Activated T-cell treated with anti-CD3 and anti-CD28 coated beads for 1 hour (primary cell): ENCODE measurements at places on chromosomes 3 and 15.

- DNase-seq, result no peak
These were observed 35.4 kb downstream of the GYG1 start for GRCh38 chr3:149026718-149027117.

GRCh38 chr3:149401212-149401925 is 23.9 kb upstream of the TM4SF1 start:
- DNase-seq, result no peak

DNA sequence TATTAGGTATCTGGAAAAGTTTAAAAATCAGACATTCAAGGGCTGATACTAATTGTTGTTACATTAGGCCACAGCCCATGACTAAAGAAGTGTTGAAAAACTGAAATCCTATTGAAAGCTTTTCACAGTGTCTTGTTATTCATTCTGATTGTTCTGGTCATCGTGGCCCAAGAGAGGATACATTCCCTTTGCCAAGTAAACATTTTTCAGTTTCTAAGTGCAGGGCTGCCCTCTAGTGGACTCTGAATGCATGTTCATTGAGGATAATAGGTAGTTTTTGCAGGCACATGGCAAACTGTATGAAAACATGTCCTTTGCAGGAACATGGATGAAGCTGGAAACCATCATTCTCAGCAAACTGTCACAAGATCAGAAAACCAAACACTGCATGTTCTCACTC is 181.1 kb downstream of the MYRIP start:
- no peak for DNase-seq

- no peak for DNase-seq
These were observed 66.5 kb downstream of the MDFIC2 start for GRCh38 chr3:70245746-70246525.

GRCh38 chr15:32643907-32644445 is 2.5 kb downstream of the SCG5 start:
- DNase-seq, result no peak

DNA sequence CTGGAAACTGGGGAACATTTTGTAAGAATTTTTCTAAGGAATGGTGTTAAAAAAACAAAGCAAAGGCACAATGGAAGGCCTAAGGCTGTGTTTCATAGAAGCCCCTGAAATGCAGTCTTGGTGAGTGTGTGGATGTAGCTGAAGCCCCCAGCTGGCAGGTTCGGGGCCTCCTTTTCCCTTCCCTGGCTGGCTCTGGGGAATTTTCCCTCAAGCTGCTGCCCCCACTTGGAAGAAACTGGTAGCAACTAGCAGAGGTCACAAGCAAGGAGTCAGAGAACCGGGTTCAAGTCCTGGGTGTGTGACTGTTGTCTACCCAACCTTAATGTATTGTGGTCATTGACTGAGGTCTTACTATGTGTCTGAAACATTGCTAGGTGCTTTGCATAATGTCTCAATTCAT is 85.3 kb upstream of the MYZAP start:
- no peak for DNase-seq

- DNase-seq, result no peak
These were observed 231.5 kb upstream of the SETMAR start for GRCh38 chr3:4071481-4072184.

GRCh38 chr15:92074646-92075045 is 221.1 kb downstream of the SLCO3A1 start:
- no peak for DNase-seq

DNA sequence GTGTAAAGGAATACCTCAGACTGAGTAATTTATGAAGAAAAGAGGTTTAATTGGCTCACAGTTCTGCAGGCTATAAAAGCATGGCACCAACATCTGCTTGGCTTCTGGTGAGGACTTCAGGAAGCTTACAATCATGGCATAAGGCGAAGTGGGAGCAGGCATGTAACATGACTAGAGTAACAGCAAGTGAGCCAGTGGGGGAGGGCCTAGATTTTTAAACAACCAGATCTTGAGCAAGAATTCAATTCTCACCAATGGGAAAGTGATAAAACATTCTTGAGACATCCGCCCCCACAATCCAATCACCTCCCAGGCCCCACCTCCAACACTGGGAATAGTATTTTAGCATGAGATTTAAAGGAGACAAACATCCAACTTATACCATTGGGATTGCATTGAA is 44.2 kb upstream of the BCL2A1 start:
- DNase-seq, result no peak

DNA sequence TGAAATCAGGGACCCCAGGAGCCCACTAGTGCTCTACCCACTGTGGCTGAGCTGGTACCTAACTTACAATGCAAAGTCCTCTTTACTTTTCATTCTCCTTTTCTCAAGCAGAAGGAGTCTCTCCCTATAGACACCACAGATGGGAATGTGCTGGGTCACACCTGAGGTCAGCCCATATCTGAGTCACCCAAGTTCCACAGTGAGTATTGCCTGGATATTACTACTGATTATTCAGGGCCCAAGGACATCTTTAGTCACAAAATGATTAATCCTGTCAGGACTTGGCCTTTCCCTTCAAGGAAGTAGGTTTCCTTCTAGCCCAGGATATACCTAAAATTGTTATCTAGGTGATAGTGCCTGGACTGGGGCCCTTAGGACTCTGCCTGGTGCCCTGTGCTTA is 1305.2 kb downstream of the SI start:
- no peak for DNase-seq

GRCh38 chr15:45110256-45110820 is 3.6 kb downstream of the DUOX2 start:
- DNase-seq, result no peak

DNA sequence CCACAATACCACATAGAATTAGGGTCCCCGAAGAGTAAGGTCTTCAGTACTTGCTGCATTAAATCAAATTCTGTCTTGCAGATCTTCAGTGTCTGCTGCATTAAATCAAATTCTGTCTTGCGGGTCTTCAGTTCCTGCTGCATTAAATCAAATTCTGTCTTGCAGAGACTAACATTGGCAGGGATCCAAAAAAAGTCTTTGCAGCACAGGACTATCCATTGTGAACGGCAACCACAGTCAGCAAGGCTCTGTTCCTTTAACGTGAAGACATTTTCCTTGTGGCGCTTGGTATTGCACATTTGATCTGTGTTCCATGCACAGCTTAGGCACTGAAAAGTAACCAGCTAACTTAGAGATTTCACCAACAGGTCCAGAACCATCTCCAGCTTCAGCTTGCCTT is 46.8 kb upstream of the POMGNT2 start:
- no peak for DNase-seq

- DNase-seq, result no peak
These were observed 195.8 kb downstream of the PLCH1 start for GRCh38 chr3:155549087-155549486.

DNA sequence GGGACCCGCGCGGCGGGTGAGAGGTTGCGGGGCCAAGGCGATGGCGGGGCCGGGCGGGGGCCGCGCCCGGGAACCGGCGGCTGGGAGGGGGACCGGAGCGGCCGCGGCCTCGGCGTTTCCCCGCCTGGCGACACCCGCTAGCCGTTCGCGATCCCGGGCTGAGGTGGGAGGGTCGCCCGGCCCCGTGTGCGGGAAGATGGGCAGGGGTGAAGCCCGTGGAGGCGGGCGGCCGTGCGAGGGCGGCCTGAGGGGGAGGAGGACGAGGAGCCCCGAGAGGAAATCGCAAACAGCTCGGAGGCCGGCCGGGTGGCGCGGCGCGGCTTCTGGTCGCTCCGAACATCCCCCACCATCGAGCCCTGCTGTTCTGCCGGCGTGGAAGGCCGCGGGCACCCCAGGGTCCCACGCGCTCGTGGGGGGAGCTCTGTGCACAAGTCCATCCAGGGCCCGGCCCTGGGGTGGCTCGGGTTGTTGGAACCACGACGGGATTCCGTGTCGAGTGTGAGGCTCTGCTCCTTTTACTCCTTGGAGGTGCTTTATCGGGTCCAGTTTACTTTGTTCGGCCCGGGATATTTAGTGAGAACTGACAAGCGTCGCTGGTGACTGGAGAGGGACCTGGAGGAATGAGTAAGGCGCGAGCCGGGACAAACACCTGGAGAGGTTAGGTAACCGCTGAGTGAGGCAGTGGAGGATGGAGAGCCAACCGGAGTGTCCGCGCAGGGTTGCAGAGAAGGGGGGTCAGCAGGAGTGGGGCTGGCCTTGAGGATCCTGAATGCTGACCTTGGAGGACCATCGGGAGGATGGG is 728 bp downstream of the CRTC3 start:
- peak; percentile 26 for DNase-seq

- no peak for DNase-seq
These were observed 36.3 kb downstream of the SLITRK3 start for GRCh38 chr3:165159760-165160421.

GRCh38 chr15:74614744-74615507 is 710 bp upstream of the CLK3 start:
- peak; percentile 83 for DNase-seq

DNA sequence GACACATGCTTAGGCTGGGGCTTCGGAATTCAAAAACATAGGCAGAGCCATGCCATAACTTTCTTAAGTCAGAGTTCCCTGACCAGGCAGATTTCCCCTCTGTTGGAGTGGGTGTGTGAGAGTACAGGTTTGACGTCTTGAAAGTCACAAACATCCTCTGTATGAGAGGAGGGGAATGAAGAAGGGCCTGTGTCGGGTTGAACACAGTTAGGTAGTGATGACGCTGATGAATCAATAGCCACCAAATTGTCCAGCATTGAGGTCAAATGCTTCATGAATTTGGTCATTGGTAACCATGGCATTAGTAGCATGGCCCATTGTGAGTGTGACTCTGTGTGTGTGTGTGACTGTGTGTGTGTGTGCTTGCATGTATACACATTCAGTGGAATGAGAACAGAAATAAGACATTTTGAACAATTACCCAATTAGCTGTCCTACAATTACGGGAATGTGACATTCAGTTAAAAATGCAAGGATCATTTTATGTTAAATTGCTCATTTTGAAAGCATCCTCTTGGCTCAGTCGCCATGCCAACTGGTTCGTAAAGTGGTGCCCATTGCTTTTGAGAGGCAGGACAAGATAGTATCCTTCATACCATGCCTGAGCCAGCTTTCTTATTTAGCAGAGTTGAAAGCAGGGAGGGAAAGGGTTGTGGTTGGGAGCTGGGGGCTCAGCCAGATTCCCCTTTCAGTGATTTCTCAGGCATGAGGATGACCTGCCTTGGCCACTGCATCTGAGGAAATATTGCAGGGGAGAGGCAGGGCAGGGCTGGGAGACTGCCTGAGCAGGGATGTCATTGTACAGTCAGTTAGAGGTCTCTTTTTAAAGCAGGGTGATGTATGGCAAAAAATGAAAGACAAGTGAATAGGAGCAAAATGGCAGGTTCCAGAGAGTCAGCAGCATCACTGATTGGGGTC is 35.4 kb downstream of the RBP2 start:
- DNase-seq, result no peak
